T-helper 2 cell (primary cell): ENCODE measurements at places on chromosomes 7 and 10.

GRCh38 chr7:157827045-157827862 is 490.4 kb downstream of the DNAJB6 start:
- DNase-seq = no peak

DNA sequence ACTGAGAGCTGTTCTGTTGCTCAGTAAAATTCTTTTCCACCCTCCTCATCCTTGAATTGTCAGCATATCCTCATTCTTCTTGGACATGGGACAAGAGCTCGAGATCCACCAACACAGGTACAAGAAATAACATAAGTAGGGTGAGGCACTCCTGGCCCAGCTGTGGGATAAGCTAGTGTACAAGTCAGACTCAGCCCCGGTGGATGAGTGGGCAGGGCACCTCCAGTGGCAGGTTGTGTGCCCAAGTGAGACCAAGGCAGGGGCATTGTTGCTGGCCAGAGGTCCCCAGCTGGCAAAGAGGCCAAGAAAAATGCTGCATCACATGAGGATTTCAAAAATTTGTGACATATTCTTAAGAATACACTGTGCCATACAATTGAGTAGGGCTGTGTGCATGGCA is 402.0 kb upstream of the ZWINT start:
- no peak for DNase-seq

- no peak for DNase-seq
These were observed 9.5 kb upstream of the FOXL3 start for GRCh38 chr7:280461-280860.

- no peak for DNase-seq
These were observed 5.1 kb downstream of the UNC5B start for GRCh38 chr10:71217266-71218045.

GRCh38 chr10:98267894-98268693 is at the start of gene LOXL4:
LOXL4 (minus strand) TSS chr10:98268194; CDS start chr10:98263019, 5,175 bp downstream.
- peak; percentile 16 for DNase-seq

DNA sequence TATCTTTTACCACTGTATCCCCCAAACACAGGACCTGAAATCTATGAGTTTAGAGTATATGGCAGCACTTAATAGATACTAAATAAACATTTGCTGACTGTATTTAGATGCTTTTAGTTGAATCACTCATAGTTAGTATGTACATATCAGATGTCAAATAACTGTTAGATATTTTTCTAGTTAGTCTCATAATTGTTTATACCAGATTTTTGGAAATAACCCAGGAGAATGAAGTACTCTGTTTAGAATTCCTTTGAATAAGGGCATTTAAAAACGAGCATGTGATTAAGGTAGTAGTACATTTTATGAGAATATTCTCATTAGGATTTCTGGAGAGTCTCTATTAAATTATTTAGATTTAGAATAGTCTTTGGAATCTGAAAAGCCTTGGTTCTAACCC is 22.3 kb upstream of the ZEB1 start:
- DNase-seq = no peak

DNA sequence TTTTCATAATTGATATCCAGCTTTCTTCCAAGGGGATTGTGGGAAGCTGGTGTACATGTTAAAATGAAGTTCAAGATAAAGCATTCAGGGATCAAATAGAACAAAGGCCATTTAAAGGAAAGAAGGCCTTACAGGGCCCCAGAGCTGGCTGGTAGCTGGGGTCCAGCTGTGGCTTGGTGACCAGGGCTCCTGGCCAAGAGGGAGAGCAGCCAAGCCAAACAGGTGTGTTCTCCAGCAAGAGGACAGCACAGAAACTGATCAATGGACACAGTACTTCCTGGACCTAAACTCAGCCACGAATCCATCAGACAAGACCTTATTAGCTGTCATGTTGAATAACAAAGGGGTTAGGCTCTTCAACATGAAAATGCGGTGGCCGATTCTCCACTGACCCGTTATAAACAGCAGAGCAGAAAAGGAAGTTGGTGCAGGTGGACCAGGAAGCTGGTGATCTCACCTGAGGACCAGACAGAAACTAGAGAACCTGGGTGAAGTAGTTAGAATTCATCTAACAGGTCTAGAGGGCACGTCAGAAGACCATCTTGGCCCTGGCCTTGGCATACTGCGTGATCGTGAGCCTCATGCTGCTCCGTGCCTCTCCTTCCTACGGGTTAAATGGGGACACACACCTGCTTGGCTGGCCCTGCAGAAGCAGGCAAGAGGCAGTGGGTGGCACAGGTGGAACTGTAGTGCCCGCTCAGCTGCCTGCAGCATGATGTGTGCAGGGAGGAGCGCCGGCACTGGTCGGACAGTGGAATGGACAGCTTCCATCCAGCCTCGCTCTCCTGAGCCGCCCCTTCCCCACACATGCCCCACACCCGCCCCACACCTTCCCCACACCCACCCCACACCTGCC is 53.8 kb downstream of the PARP12 start:
- DNase-seq = no peak

DNA sequence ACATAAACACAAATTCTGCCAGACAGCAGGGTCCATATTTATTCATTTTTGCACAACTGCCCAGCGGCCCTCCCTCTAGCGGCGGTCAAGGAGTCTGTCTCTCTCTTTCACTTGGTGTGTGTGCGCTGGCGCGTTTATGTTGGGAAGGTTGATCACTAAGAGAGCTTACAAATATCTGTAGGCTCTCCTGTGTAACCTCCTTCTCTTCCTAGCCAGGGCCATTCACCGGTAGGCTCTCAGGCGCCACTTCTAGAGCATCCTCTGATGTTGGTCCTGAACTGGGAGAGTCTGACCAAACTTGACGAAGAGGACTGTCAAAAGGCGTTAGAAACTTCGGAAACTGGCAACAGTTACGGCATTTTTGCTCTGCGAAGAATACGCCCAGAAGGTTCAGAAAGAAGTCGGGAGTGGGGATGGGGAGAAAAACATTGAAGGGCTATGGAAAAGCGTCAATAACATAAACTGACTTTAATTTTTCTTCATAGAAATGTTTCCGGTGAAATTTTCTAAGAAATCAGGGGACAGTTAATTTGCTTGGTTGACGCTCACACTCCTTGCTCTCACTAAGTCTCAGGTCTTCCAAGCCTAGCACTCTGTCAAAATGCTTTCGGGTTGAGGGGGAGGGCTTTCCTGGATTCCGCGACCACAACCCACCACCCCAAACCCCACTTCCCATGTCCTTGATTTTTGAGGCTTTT is 731.1 kb downstream of the ZWINT start:
- no peak for DNase-seq

DNA sequence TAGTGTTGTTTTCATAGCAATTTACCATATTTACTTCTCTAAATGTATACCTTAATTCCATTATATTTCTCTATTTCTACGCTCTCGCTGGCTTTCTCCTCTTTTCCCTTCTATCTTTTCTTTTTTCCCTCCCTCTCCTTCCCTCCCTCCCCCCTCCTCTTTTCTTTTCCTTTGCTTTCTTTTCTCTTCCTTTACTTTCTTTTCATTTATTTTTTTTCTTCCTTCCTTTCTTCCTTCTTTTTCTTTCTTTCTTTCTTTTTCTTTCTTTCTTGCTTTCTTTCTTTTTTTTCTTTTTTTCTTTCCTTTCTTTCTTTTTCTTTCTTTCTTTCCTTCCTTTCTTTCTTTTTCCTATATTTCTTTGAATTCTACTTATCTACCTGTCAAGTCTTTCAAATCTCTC is 533.0 kb upstream of the POT1 start:
- no peak for DNase-seq

GRCh38 chr7:156943091-156944041 is 6.1 kb upstream of the NOM1 start:
- no peak for DNase-seq

DNA sequence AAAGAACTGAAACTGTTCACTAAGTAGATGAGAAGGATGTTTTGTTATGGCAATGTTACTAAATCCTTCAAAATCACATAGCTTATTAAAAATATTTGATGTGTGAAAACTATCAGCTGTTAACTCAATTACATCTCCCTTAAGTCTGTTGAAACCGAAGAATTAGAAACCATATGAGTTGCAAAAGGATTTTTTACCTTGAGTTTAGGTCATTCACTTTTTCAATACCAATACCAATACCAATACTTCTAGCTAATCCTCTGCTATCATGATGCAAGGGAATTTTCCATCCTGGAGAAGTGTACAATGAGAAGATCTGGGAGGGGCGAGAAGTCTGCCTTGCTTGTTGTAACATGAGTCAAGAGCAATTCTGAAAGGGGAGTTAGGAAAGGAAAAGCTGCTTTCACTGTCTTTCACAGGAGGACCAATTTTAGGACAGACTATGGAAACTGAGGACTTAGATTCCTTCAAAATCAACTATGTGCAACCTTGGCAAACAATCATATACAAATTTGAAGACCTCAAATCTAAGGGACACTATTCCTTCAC is 199.7 kb downstream of the IMMP2L start:
- DNase-seq = no peak

GRCh38 chr7:16753102-16753931 is at the start of gene TSPAN13:
TSPAN13 (plus strand) TSS chr7:16753755; CDS start chr7:16753968, 213 bp downstream.
- DNase-seq = peak; percentile 36

DNA sequence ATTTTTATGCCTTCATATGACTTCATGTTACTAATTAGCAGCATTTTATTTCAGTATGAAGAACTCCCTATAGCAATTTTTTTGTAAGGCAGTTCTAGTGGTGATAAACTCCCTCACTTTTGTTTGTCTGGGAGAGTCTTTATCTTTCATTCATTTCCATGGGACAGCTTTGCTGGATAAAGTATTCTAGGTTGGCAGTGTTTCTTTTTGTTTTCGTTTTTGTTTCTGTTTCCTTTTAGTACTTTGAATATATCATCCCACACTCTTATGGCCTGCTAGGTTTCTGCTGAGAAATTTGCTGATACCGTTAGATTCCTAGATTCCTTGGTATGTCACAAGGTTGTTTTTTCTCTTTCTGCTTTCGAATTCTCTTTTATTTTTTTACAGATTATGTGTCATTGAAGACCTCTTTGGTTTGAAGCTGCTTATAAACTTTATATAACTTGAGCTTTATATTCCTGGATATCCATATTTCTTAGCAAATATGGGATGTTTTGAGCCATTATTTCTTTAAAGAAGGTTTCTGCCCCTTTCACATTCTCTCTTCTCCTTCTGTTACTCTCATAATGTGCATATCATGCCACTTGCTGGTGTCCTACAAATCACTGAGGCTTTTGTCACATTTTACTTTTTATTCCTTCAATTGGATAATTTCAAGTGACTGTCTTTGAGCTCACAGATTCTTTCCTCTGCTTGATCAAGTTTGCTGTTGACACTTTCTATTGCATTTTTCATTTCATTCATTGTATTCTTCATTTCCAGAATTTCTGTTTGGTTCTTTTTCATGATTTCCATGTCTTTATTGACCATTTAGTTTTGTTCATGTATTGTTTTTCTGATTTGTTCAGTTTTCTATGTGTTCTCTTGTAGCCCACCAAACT is 28.9 kb upstream of the AHR start:
- DNase-seq = no peak

DNA sequence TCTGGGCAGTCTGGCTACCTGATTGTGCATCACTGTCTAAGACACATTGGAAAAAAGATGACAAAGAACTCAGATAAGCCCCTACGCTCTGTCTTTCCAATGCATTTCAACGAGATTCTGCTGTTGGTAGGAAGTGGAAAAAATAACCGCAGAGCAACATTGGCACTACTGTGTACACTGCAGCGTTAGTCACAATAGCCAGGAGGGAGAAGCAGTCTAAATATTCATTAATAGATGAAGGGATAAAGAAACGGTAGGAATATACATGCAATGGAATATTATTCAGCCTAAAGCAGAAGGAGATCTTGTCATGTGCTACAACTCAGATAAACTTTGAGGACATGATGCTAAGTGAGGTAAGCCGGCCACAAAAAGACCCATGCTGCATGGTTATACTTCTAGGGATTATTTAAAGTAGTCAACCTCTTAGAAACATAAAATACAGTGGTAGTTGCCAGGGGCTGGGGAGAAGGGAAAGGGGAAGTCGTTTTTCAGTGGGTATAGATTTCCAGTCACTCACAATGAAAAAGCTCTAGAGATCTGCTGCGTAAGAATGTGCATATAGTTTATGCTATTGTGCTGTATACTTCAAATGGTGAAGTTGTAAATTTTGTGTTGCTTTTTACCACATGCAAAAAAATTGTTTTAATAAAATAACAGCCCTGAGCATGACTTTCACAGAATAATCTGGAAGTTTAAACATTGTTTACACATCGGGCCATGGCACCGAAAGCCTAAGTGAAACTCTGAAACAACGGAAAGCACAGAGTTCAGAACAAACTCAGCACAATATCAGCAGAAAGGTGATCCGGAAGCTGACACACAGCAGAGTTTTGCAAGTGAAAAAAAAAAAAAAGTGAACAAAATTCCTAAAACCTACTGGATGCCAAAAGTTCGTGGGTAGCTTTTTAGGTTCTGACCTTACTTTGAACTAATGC is 40.1 kb downstream of the ELMO1 start:
- DNase-seq = no peak

GRCh38 chr7:134856691-134857090 is 77.3 kb downstream of the CALD1 start:
- no peak for DNase-seq

- DNase-seq = no peak
These were observed 10.9 kb downstream of the PPA1 start for GRCh38 chr10:70222340-70222794.

DNA sequence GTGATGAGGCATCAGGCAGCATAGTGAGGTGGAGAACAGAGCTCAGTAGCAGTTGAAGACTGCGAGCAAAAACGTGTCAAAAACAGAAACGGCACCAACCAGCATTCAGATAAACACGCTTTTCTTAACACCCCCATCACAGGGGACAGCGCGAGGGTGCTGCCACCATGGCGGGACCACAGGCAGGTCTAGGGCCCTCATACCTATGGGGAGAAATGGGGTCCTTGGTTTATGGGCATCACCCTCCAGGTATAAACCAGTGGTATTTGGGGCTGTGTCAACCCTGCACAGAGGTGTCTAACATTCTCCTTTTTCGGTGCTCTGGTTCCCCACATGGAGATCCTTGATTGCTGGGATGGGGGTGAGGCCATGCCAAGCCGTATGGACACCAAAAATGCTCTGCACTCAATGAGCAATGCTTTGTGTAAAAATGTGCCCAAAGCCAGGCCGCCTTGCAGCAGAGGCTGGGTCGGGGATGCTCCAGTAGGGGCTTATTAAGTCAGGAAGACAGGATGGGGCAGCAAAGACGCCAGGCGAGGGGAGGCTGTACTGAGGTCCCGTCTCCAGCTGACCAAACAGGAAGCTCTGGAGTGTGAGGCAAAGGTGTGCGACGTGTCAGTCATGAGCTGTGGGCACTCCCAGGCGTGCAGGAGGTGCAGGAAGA is 191.5 kb downstream of the WDR37 start:
- no peak for DNase-seq

DNA sequence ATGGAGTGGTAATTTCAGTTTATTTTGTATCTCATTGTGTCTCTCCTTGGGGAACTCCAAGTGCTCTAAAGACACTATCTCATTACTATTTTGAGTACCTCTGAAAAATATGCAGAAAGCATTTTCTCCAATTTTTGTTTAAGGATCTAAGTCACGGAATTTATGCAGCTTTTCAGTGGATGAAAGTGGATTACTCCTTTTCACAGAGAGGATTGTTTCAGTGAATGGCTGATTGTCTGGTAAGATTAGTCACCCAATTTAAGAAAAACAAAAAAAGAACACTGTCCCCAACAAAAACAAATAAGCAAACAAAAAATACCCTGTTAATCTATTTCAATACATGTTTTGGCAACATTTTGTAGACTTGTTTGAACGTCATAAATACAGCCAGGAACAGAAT is 338.3 kb upstream of the TEX47 start:
- DNase-seq = no peak

- no peak for DNase-seq
These were observed 43.7 kb downstream of the DNAJC12 start for GRCh38 chr10:67794256-67794655.
